ENCODE measurements at places on chromosomes 5 and 9. TPM values are rescaled to one million over a fixed set of nuclear protein-coding genes. Genes with fewer than 3 reads are reported as not detected.
A peak's percentile ranks its signal among the peaks of the same experiment; 100 is the strongest.

Gene SQSTM1
- 348 TPM for total RNA-seq

Gene ATG10
- total RNA-seq = 9.3 TPM

Gene PCDHGA7
- 2.7 TPM for total RNA-seq

- ATAC-seq = no peak
Observed at GRCh38 chr9:80158131-80158530, 586.4 kb downstream of the TLE4 start.

- peak; percentile 50 for ATAC-seq
Observed at GRCh38 chr9:133956520-133957076, 35.5 kb downstream of the VAV2 start.

GRCh38 chr9:126463426-126463825 lies 136.8 kb downstream of the MVB12B start:
- ATAC-seq = no peak

- peak; percentile 95 for ATAC-seq
Observed at GRCh38 chr5:159855476-159856191, 60.6 kb upstream of the ADRA1B start.

Gene F12
- 0.27 TPM for total RNA-seq

DNA sequence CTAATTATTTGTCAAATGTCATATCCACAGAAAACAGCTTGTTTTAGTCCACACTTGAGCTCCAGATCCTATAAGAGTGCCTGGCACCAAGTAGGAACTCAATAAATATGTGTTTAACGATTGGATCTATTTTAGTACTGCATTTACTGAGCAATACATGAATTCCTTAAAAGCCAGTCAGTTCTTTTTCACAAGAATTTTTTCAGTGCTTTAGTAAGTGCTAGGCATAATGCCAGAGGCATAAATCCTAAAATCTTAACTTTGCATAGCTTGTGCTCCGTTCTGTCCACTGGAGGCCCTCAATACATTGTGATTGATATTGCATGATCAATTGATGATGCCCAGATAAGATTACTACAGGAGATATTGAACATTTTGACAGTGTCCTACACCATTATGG lies 67.3 kb upstream of the PCSK5 start:
- ATAC-seq = no peak
